HS-27A (cell line): ENCODE measurements at places on chromosomes 11 and 22.

GRCh38 chr11:123505546-123506299 is 75.7 kb downstream of the GRAMD1B start:
- DNase-seq, result no peak

DNA sequence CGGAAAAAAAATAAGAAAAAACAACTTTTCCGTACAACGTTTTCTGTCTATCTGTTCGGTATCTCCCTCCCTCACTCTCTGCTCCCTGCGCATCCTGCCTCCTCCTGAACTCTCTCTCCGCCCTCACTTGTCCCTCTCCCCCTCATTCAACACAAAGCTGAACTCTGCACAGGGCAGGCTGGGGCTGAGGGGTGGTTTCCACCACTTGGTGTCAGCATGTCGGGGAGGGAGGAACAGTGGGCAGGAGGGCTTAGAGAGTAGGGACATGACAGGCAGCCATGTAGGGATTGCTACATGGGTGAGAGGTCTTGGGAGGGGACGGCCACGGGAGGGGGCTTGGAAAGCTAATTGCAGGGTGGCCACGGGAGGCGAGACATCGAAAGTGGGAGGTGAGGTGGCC is 17.6 kb downstream of the SLC22A12 start:
- DNase-seq, result no peak

GRCh38 chr11:91972665-91973266 is 251.9 kb upstream of the FAT3 start:
- DNase-seq, result no peak

- no peak for DNase-seq
Observed at GRCh38 chr11:122069707-122070360, 46.2 kb downstream of the BLID start.

DNA sequence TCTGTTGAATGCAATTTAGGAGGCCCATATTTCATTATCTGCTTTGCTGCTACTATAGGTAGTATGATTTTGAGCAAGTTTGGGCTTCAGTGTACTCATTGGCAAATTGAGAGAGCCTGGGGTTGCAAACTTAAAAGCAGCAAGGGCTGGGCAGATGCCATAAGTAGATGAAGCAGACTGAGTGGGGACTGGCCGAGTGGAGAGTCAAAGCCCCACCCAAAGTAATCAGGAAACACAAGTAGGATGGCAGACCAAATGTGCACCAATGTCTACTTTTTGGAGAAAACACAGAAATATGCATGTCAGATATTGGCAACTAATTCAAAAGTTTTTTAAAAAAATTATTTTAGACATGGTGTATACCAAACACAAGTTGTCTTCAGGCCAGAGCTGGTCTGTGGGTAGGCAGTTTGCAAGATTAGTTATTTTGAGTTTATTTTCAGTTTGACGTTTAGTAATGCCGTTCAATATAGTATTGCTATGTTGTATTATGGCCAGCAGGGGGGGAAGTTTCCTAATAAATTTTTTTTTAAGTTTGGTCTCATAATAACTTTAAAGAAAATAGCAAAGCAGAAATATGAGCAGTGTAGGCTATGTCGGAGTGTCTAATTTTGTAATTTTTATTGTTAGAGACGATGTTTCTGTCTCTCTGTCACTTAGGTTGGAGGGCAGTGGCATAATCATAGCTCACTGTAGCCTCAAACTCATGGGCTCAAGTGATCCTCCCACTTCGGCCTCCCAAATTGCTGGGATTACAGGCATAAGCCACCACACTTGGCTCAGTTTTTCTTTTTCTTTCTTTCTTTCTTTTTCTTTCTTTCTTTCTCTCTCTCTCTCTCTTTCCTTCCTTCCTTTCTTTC is 105.1 kb downstream of the HIPK3 start:
- no peak for DNase-seq

DNA sequence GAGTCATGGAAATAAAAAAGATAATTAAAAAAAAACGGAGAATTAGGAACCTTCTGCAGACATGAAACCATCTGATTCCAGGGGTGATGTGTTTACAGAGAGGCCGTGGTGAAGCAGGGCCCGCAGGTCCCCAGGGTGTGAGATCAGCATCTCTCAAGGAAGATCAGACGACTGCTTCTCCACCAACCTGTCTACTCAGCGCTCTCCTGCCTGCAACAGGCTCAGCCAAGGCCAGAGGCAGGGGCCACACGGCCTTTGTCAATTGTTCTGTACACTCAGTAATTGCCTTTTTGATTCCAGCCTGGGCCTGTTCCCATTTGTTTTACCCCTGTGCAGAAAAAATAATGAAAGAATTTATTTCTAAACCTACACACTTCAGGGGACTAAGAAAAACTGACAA is 124.6 kb downstream of the NXPE2 start:
- no peak for DNase-seq

GRCh38 chr11:44095506-44096359 is at the start of gene EXT2:
EXT2 (plus strand) TSS chr11:44095678; CDS start chr11:44107713, 12,035 bp downstream.
- DNase-seq, result peak; percentile 53

DNA sequence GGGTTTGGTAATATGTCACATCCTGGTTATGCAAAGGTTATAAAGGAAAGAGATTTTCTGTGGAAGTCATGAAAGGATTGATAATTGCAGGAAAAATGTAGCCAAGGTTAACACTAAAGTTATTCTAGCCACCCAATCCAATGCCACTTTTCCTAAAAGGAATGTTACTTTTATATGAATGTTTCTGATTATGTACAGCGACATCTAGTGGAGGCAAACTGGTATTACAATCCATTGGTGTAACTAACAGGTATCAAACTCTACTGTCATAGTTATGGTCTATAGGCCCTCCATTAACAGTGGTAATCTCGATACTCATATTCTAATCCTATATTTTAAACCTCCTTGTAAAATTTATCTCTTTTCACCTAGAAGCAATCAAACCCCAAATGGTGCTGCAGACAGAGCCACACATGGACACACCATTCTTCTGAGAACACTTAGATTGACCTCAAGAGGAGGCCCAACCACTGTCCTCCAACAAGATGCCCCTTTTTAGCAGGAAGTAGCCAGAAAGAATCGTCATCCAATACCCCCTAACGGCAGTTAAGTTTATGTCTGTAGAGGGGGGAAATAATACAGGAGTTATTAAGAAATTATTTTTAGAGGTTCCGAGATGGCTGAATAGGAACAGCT is 74.9 kb upstream of the RAG2 start:
- DNase-seq, result peak; percentile 26

GRCh38 chr11:8814209-8814922 is 96.6 kb upstream of the AKIP1 start:
- DNase-seq, result no peak

GRCh38 chr11:117872975-117873827 is 3.3 kb downstream of the FXYD6 start:
- no peak for DNase-seq

GRCh38 chr22:31556627-31557203 is 60.4 kb downstream of the SFI1 start:
- peak; percentile 14 for DNase-seq

DNA sequence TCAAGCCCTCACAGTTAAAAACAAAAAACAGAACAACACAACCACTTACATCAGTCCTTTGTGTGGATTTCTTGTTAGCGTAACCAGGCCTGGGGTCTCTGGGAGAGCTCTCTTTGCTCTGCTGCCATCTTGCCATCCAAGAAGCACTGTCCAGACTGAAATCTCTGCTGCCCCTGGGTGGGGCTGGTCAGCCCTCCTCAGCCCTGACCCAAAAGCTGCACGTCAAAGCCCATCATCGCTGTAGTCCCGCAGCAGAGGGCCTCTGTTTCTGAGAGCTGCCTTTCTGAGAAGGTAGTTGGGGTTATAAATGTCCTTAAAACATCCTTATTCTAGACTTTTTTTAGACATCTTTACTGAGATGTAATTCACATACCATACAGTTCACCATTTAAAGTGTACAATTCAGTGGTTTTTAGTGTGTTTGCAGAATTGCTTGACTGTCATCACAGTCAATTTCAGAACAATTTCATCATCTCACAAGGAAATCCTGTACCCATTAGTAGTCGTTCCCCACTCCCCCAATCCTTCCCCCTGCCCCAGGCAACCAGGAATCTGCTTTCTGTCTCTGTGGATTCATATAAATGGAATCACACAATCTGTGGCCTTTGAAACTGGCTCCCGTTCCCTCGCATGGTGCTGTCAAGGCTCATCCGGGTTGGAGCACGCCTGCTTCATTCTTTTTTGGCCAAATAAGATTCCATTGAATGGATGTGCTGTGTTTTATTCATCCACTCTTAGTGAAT is 94.9 kb downstream of the TBC1D22A start:
- DNase-seq, result no peak

DNA sequence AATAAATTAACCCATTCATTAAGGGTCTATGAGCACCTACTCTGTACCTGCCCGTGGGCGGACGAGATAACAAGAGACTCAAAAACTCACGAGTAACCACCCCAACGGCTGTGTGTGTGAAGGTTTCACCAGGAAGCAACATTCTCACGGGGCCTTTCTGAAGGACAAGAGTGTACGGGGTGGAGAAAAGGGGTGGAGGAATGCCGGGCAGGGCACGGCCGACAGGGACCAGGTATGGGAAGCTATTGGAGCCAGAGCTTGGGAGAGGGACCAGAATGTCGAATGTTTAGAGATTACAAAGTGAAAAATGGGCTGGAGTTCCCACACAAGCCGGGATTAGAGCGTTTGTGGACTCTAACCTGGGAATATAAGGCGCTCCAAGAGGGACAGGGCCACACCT is 1.6 kb downstream of the KMT5B start:
- DNase-seq, result no peak

DNA sequence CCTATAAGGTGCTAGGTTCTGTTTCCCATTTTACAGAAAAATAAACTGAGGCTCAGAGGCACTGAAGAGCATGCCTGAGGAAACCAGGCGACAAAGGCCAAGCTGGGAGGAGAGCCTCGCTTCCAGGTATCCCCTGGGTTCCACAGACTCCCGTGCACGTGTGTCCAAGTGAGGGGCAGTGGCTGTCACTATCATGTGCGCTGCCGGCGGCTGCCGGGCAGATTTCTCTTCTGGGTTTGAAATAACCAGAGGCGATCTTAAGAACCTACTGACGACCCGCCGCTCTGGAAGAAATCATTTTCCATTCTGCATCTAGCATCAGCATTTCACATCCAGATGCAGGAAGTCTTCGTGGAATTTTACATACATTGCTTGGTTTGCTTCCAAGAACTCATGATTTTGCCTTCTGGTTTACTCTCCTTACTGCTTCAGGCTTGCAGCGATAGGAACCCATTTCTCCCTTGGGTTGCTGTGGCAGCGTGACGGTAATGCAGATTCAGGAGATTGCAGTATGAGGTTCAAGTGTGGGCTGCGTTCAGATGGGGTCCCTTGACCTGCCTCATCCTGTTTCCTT is 28.6 kb downstream of the ARHGAP8 start:
- DNase-seq, result no peak

DNA sequence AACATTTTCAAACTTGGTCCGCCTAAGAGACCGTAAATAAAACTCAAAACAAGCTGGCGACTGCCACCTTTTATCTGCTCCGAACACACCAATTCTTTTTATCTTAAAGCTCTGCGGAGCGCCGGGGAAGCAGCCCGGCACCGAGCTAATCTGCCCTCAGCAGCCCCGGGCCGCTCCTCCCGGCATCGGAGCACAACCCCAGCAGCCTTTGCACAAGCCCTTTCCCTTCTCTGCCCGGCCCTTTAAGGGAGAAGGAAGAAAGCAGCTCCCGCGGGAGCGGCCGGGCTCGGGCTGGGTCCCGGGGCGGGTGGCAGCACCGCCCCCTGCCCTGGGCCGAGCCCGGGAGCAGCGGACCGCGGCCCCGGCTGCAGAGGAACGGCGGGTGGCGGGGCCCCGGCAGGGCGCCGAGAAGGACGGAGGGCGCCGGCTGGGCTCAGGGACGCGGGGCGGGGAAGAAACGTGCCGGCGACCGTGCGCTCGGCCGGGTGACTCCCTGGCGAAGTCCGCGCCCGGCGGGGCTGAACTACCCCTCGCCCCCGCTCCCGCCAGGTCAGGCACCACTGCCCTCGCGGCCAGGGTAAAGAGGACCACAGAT is 133.6 kb upstream of the C11orf58 start:
- DNase-seq, result peak; percentile 30

- no peak for DNase-seq
Observed at GRCh38 chr22:31321421-31321820, 24.7 kb downstream of the PATZ1 start.

GRCh38 chr11:122847466-122847865 is 9.2 kb downstream of the CRTAM start:
- DNase-seq, result no peak

- no peak for DNase-seq
Observed at GRCh38 chr22:17229991-17230630, 10.9 kb upstream of the ADA2 start.

DNA sequence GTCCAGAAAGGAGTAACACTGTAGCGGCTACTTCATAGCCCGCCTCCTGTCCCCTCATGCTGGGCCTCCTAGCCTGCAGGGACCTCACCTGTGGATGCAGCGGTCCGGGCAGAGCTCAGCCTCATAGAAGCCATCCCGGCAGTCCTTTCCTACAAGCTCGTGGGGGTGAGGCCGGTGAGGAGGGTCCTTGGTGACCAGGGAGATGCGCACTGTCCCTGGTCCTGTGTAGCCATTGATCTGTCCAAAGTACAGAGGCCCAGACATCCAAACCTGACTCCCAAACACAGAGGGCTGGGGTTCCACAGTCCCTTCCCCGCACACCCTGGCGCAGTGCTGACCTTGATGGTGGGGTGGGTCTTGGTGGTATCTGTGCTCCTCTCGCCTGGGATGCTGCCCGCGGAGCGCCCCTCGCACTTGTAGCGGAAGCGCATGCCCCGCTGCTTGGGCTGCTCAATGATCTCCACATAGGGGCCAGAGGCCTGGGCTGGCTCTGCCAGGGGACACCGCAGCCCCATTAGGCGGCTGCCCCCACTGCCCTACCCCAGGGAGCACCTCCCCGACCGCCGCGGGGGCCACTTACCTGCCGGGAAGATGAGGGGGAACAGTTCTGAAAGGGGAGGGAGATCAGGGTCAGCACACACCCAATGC is 993 bp downstream of the RELA start:
- DNase-seq, result no peak

DNA sequence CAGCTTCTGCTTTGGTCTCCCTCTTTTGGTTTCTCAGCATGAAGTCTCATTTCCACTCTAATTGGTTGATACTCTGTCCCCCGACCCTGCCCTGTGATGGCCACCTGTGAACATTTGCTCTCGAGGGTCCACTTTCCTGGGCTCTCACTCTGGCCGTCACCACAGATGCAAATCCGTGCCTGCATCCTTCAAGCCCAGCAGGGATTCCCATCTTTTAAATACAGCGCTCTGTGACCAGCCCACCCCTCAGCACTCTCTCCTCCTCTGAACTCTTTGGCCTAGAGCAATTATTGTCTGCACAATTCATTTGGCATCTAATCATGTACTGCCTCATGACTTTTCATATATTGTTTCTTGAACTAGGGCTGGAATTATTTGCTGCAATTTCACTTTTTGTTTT is 26.0 kb downstream of the PKNOX2 start:
- DNase-seq, result no peak

DNA sequence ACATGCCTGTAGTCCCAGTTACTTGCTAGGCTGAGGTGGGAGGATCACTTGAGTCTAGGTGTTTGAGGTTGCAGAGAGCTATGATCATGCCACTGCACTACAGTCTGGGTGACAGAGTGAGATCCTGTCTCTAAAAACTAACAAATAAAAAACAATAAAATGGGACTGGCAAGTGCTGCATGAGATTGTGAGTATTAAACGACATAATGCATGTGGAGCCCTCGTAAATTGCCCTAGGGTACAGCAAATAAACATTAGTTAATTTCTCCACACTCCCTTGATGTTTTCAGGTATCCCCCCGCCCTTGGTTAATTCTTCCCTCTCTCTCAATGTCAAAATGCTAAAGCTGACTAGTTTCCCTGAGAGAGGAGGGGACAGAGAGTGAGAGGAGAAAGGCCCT is 4.9 kb upstream of the RHOG start:
- no peak for DNase-seq
